ENCODE measurements at places on chromosomes 7 and 10.

DNA sequence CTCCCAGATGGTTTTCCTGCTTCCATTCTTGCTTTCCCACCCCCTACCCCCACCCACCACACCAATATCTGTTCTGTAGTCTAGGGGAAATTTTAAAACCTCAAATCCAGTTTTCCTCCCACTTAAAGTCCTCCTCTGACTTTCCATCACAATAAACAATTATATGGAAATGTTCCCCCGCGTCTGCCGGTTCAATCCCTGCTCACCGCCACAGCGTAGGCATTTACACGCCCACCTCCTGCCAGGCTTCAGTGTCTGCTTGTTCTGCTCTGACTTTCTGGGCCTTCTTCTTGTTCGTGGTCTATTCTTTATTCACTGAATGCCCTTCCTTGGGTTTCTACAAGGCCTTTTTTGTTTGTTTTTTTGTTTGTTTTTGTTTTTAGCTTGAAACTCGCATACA lies 633.0 kb upstream of the MKI67 start:
- DNase-seq = no peak

GRCh38 chr7:1677206-1678080 lies 7.4 kb downstream of the ELFN1 start:
- peak; percentile 16 for DNase-seq

- no peak for DNase-seq
These were observed 57.2 kb downstream of the SUGCT start for GRCh38 chr7:40192036-40192435.

DNA sequence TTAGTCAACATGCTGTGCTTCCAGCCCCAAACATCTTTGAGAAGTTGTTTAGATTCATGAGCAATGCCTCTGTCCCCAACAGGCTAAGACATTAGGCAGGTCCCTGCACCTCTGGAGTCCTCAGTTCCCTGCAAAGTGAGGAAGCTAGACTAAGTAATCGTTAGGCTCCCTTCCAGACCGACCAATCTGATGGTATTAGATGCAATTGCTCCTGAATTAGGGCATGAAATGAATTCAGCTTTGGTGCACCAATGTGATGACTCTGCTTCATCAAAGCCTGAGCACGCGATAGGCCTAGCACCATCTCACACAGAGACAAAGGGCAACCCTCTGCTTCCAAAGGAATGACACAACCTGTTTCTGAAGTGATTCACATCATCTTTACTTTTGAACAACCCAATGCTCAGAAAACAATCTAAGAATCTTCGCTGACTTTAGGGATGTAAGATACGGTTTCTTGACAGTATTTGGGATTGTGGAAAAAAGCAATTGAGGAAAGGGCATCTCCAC lies 723 bp upstream of the TES start:
- no peak for DNase-seq

- no peak for DNase-seq
These were observed 45.3 kb downstream of the CYP17A1 start for GRCh38 chr10:102791754-102792395.

GRCh38 chr10:23095966-23096801 lies 805 bp downstream of the MSRB2 start:
- DNase-seq = peak; percentile 55

DNA sequence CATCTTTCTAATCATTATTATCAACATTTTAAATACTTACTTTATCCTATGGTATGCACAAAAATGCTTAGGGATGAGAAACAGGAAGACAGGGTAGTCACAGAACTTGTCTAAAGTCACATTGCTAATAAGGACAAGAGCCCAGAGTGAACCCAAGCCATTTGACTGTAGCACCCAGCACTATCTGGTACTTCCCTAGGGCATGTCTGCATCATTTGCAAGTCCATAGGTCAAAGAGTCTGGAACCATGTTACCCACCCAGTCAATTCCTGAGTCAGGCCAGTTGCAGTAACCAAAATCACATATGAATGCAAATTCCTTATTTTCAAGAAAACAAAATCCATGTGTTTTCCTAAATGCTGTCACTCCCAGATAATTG lies 19.1 kb downstream of the ASAH2 start:
- DNase-seq = no peak

- no peak for DNase-seq
These were observed 62.7 kb downstream of the LANCL2 start for GRCh38 chr7:55427800-55428199.

GRCh38 chr7:67588631-67589030 lies 592.0 kb downstream of the TYW1 start:
- no peak for DNase-seq

GRCh38 chr10:1036341-1036791 lies 10.7 kb upstream of the IDI2 start:
- no peak for DNase-seq

DNA sequence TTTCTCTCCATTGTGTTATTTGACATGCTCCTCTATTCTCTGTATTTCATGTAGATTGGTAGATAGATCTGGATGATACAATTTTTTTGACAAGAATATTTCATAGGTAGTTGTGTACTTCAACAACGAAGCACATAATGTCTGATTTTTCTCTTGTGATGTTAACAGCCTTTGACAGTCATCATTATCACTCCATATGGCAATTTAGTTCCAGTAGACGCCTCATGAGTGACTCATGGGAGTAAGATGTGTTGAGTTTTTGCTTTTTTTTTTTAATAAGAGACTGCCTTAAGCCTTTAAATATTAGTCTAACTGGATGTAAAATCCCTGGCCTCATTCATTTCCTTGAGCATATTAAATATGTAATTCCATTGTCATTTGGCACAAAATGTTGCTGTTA lies 123.5 kb upstream of the ZNF32 start:
- DNase-seq = no peak

- no peak for DNase-seq
These were observed 313.9 kb downstream of the AUTS2 start for GRCh38 chr7:69912141-69912540.

GRCh38 chr10:43229208-43230061 lies 37.4 kb downstream of the RASGEF1A start:
- peak; percentile 63 for DNase-seq

DNA sequence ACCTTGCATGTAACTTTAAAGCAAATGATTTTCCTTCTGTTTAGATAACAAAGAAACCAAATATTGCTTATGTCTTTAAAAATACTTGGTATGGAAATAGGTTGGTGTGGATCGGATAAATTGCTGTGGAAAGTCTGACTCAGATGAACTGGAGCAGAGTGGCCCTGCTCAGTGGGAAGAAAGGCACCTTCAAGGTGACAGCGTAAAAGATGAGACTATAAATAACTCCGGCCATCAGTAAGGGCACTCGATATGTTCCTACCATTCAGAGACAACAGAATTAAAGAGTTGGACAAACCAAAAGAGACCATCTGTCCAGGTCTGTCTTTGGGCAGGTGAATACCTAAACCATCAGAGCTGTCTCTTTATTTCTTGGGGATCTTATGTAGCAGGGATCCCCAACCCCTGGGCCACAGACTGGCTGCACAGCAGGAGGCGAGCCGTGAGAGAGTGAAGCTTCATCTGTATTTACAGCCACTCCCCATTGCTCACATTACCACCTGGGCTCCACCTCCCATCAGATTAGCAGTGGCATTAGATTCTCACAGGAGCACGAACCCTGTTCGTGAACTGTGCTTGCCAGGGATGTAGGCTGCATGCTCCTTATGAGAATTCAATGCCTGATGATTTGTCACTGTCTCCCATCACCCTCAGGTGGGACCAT lies 357.1 kb downstream of the PRPF18 start:
- no peak for DNase-seq

DNA sequence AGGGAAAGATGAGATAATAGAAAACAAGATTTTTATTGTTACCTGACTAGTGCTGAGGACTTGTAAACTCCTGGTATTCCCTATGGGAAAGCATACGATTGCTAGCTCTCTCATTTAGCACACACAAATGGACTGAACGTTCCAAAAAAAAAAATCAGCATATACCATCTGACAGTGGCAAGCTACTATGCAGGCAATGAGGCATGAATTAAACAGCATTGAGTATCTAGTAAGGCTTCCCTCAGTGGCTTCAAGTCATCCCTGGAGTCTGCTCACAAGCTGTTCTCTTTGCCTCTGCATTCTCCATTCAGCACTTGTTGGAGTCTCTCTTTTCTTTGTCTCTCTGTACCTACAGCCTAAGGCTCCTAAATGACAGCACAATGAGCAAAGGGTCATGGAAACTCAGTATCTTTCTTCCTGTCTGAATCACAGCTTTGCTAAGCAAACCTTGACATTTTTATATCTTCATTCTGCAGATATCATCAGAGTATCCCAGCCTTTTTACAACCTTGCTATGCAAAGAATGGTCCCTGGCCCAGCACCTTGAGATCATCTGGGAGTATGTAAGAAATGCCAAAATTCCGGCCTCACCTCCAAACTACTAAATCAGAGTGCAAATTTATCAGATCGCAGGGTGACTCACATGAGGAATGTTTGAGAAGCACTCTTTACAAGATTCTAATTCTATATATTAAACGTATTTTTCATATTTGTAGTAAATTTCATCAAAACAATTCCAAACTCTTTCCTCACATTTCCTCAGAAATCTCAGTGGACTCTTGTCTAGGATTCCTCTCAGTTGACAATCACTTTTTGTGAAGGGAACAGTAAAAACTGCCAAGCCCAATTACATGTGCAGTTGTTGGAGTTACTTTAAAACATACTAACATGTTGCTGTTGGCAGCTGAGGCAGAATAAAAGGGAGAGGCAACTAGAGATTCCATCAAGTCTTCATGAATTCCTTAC lies 10.8 kb upstream of the LIPA start:
- no peak for DNase-seq

DNA sequence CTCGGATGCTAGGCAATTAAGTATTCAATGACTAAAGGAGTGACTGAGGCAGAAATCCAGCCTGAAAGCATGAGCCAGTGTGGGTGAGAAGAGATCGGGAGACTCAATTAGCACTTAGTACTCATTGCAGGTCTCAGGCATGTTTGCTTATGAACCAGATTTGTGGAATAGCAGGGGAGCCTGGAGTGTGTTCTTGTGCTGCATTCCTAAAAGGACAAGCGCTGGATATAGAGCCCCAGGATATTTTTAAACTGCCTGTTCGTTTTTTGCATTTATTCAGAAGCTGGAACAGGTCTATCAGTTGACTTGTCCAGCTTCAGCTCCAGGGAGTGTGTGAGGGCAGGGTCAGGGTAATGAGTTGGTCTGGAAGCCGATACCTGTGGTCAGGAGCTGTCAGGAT lies 120.3 kb downstream of the BMPER start:
- no peak for DNase-seq

DNA sequence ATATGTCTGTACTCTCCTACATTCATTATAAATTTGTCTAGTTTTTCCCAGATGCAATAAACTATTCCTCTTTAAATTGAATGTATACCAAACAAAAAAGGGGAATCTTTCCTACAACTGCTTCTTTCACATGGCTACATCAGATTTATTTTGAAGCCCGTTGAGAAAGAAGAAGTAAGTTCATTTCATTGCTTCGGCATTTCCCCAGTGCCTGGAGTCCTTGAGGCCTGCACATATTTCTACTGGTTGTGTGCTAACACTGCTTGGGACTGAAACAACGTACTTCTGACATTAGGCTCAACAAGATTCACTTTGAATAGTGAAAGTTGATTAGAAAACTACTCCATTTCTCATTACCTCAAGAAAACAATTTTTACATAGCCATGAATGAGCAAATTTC lies 201.7 kb downstream of the PHF14 start:
- no peak for DNase-seq

GRCh38 chr10:121243609-121244241 lies 354.5 kb downstream of the FGFR2 start:
- DNase-seq = no peak

DNA sequence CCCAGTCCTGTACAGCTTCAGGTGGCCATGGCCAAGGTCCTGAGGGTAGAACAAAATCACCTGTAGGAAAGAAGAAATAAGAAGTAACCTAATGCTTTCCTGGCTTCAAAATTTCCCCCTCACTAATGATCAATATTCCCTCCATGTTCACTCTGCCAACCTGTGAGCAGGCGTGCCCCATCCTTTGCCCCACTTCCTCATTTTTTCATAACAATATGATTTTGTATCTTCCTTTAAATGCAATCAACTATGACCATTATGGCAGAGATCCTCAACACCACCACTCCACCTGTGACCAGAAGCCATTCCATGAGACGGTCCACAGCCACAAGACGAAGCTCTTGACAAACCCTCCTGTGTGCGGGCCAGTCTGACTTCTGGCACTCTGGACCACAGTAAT lies 7.0 kb downstream of the MSS51 start:
- DNase-seq = no peak

- DNase-seq = no peak
These were observed 27.9 kb upstream of the PPP2R2D start for GRCh38 chr10:131872827-131873375.

GRCh38 chr10:109996225-109996624 lies 11.6 kb upstream of the ADD3 start:
- DNase-seq = no peak

- DNase-seq = no peak
These were observed 234.3 kb upstream of the C7orf33 start for GRCh38 chr7:148356303-148356702.

GRCh38 chr10:118042336-118042735 lies 4.4 kb downstream of the RAB11FIP2 start:
- DNase-seq = no peak

- DNase-seq = no peak
These were observed 130.4 kb upstream of the GDF10 start for GRCh38 chr10:47169581-47169980.

DNA sequence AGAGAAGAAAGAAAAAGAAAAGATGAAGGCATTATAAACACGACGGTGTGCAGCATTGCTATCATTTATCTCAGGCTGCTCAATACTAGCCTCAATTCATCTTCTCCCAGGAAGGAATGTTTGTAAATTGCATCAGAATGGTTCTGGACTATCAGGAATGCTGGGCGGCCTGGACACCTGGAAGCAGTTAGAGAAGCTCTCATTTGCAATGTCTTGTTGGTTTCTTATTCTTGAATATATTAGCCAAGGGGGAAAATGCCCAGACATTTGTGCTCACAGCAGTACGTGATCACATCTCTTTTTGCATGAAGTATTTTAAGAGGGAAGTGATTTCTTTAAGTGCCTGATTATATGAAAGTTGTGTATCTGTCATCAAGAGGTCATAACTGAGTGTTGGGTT lies 85.6 kb upstream of the IMMP2L start:
- DNase-seq = no peak

DNA sequence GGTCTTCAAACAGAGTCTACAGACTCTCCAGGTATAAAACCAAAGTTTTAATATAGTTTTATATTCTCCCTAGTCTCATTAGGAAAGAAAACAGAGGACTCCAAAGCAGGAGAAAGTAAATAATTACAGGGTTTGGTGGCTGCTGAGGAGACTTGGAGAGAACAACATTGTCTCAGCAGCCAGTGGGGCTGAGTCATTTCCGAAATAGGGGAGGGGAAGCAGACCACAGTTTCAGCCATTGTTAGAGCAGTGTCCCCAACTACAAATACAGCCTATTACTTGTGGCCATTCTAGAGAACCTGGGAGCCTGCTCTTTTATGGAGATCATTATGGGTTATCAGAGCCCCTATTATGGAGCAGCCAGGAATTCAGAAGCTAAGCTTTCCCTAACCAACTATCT lies 44.2 kb upstream of the A1CF start:
- no peak for DNase-seq

GRCh38 chr7:103541026-103541425 lies 95.0 kb upstream of the SLC26A5 start:
- no peak for DNase-seq

- no peak for DNase-seq
These were observed 19.7 kb downstream of the DNAJC12 start for GRCh38 chr10:67818323-67818722.

GRCh38 chr7:51265066-51265907 lies 51.3 kb downstream of the COBL start:
- DNase-seq = no peak

Data from activated naive CD4-positive, alpha-beta T cell treated with anti-CD3 and anti-CD28 coated beads, Interleukin-2, amount 10 ng/mL, durations not matched to agents 7 days and 5 days (primary cell).